ENCODE measurements at places on chromosomes 1 and 21.

- peak; percentile 59 for DNase-seq
Measured at GRCh38 chr1:1116701-1117468, 996 bp upstream of the C1orf159 start.

DNA sequence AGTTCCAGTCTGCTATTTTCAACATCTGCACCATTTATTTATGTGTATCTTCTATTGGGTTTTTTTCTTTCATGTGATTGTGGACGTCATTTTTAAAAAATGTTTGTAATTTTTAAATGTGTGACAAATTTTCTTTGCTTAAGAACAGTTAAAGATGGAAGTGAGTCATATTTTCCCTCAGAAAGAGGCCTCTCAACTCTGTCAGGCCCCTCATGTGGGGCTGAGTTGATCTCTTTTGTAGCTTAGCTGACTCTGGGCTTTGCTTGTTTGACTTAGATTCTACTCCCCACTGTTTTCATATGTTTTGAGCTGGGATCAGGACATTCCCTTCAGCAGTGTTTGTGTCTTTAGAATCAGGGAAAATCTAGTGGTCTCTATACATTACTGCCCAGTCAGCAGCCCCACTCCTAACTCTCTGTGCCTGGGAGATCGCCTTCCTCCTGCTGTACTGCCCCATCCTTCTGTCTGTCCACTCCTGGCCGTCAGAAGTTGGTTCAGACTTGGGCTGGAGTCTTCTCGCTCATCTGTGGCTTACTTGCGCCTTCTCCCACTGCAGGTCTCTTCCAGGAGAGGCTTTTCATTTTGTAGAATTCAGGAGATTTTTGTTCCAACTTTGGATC, 137.4 kb downstream of the DYRK1A start:
- no peak for DNase-seq

DNA sequence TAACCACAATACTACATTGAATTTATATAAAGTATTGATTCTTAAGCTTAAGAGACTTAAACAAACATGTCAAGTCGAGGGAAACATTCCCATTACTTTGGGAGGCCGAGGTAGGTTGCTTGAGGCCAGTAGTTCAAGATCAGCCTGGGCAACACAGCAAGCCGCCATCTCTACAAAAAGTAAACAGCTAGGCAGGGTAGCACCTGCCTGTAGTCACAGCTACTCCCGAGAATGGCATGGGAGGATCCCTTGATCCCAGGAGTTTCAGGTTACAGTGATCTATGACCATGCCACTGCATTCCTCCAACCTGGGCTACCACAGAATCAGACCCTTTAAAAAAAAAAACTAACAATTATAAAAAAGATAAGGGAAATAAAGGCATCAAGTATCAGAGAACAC, 50.4 kb downstream of the EIF4G3 start:
- no peak for DNase-seq

- no peak for DNase-seq
Measured at GRCh38 chr1:244304156-244304555, 147.6 kb downstream of the ADSS2 start.

- DNase-seq: no peak
Measured at GRCh38 chr1:227841096-227841495, 25.6 kb downstream of the PRSS38 start.

DNA sequence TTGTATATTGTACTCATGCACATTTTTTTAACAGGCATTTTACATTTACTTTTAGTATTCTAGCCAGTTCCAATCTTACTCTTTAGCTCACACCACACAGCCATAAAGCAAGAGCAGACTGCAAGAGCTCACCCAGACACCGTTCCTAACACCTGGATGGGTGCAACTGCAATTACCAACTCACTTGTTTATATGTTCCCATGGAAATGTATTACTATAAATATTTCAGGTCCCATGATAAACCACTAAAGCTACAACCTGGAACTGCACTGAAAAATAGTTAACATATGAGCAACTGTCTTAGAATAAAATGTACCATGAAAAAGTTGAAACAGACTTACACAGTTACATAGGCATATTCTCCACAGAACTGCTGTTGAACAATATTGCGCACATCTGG, 30.8 kb downstream of the USP48 start:
- DNase-seq: no peak

DNA sequence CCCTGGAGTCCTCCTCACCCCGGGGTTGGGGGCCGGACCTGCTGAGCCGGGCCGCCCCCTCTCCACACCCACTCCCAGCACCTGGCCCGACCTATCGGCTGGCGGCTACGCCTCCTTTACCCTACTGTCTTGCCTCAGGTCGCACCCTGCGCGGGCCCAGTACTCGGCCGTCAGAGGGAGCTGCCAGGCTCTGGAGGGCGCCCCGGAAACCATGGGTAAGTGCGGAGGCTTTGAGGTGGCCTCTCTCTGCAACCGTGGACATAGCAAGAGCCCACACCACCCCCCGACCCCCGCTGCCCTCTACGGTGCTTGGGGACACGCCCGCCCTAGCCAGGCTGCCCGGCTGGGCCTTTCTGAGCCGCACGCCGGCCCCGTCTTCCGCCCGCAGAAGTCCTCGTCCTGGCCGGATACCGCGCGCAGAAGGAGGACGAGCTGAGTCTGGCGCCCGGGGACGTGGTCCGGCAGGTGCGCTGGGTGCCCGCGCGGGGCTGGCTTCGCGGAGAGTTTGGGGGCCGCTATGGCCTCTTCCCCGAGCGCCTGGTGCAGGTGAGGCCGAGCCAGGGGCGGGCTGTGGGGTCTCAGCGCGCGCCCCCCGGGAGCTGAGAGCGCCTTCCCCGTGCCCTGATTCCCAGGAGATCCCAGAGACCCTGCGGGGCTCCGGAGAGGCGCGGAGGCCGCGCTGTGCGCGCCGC, at the start of gene SH3D21:
Gene SH3D21 (plus strand): TSS at position 159 of the 692 bp plus-strand sequence. CDS start 53 bp downstream, at position 212.
- DNase-seq: peak; percentile 82

- no peak for DNase-seq
Measured at GRCh38 chr21:21236996-21237395, 238.8 kb downstream of the NCAM2 start.

DNA sequence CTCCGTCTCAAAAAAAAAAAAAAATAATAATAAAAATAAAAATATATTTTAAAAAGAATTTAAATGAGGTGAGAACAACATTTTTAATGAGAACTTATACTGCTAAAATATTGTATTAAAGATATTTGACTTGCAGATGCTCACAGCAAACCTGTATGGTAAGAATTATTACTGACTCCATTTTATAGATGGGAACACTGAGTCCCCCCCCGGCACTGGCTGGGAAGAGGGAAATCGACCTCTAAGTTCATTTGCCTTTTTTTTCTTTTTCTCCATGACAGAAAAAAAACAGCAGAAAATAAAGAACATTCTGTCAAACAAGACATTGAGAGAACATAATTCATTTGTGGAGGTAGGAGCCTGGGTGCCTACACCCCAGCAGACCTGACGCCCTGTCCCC, 13.4 kb upstream of the PADI6 start:
- no peak for DNase-seq

GRCh38 chr1:25530186-25531081, 13.0 kb upstream of the LDLRAP1 start:
- no peak for DNase-seq

DNA sequence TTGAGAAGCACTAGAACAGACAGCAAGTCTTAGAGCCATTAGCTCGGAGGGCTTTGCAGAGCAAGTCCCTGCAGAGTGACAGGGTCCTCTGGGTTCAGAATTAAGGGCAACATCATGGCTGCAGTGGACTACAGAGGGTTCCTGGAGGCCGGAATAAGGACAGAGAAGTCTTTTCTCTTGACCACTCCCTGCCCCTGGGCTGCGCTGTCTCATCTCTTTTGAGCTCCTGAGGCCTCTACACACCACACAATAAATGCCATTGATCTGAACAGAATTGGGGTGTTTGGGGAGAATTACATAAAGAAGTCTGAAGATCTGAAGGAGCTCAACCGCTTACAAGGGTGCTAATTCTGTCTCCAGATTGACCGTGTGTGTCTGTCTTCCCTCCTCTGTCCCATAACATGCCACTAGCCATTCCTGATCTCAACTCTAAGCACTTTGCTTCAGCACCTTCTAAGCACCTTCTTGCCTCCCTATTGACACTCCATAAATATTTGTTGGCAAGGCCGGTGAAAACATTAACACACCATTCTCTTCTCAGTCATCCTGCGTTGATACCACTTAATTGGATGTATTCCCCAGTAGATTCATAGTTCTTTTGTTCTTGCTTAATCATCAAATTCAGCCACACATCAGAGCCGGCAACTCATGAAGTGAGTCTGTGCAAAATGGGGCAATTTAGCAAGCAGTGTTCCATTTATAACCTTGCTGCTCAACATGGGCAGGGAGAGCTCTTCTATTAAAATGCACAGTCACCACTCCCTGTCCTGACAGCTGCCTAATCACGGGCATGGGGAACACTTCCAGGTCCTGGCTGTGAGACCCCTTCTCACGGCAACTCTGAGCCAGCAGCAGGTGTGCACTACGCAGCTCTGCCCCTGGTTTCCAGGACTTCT, 49.7 kb downstream of the NMNAT2 start:
- DNase-seq: no peak

DNA sequence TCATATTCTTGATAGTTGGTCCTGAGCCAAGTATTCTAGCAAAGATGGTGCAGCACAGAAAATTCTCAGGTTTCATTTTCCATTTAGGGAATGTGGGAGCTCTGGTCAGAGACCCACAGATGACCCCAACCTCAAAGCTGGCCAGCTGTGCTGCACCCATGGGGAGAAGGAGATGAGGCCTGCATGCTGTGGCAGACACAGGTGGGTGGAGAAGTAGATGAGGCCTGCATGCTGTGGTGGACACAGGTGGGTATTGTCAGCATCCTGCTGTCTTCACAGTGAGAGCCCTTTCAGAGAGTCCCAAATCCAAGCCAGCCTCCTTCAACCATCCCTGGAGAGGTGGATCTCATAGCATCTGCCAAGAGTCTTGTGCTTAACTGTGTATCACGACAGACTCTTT, 77.7 kb downstream of the DSCAM start:
- DNase-seq: no peak

DNA sequence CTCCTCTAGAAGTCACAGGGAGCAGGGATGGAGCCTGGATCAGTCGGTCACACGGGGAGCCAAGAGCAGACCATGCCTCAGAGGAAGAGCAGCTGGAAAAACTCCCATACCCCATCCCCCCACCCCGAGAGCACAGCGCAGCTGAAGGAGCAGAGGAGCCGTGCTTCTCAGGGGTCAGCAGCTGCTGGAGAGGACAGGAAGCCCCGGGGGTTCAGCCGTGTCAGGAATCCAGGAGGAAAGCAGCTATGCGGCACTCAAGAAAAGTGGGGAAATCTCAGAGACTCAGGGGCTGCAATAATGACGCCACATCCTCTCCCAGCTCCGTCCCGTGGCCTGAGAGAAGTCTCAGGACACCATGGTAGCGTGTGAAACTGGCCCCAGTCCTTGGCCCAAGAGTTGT, 102.3 kb downstream of the NPHP4 start:
- no peak for DNase-seq

DNA sequence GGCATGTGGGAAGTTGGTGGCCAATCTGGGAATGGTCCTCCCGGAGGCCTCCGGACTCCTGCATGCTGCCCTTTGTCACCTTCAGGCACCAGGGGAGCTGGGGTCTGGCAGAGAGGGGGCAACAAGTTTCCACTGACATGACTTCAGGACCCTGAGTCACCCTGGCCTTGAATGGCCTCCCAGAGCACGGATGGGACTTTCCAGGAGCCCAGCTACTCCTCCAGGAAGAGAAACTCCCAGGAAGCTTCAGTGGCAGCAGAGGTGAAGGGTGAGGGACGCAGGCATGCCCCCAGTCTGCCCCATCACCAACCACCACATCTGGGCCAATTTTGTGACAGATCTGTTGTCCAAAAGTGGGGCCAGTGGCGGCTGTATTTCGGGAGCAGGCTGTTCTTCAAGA, 55.9 kb upstream of the WASF2 start:
- no peak for DNase-seq

DNA sequence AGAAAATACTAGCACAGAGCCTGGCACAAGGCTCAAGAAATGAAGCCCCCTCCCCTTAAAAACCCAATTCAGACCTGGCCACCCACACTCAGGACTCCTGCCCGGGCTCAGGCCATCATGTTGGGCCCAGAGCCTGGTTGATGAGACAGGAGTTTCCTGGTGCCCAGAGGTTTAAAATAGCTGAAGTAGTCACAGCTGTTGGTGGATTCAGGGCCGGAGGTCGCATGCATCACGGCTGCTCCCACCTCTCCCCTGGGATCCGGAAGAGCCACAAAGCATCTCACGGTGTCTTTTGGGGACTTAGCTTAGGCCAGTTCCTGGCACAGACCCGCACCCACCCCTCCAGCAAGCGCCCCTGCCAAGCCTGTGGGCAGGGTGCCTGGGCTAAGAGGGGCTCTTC, 2.6 kb upstream of the PADI2 start:
- no peak for DNase-seq

- no peak for DNase-seq
Measured at GRCh38 chr1:26539722-26540121, 10.2 kb downstream of the RPS6KA1 start.

- no peak for DNase-seq
Measured at GRCh38 chr1:23103001-23103889, 65.4 kb downstream of the LUZP1 start.

Measured in RWPE2 (cell line).